Stimulated activated CD4-positive, alpha-beta T cell treated with anti-CD3 and anti-CD28 coated beads, Interleukin-4, amount 100 ng/mL, for 4 hours (primary cell): ENCODE measurements at places on chromosomes 11 and 22.
A peak's percentile ranks its signal among the peaks of the same experiment; 100 is the strongest.

DNA sequence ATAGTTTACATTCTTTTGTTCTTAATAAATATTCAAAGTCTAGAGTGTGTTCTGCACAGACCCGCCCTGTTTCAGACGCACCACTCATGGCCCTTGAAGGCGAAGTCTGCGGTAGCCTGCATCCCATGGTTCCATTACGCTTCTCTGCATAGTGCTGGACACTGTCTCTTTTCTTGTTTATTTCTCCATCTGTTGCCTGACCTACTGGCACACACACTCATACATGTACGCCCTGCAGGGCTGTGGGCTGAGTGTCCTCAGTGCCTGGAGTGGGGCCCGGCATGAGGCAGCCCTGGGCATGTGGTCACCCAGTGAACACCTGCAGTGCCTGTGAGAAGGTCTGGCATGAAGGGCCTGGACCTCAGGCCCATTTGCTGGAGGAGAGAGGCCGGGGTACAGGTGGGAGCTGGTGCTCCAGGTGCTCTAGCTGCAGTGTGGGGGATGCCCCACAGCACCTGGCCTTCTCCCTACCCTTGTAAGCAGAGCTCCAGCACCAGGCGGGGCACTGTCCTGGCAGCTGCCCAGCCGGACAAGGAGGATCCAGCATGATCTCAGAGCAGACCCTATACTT is 404.1 kb downstream of the TBC1D22A start:
- no peak for DNase-seq

DNA sequence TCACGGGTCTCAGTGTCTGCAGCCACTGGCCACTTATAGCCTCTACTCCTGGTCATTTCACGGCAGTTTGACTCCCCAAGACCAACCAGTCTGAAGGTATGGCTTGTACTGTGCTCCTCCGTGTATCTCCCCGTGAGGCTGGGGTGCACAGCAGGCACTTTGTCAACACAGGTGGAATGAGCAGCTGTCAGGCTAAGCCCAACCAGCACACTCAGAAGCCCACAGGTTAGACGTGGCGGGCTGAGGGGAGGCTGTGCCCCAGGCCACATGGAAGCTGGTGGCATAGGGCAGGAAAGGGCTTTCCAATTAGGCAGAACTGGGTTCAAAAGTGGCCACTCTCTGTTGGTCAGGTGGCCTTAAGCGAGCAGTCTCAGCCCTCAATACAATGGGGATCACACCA is 7.0 kb downstream of the TP53I11 start:
- no peak for DNase-seq

DNA sequence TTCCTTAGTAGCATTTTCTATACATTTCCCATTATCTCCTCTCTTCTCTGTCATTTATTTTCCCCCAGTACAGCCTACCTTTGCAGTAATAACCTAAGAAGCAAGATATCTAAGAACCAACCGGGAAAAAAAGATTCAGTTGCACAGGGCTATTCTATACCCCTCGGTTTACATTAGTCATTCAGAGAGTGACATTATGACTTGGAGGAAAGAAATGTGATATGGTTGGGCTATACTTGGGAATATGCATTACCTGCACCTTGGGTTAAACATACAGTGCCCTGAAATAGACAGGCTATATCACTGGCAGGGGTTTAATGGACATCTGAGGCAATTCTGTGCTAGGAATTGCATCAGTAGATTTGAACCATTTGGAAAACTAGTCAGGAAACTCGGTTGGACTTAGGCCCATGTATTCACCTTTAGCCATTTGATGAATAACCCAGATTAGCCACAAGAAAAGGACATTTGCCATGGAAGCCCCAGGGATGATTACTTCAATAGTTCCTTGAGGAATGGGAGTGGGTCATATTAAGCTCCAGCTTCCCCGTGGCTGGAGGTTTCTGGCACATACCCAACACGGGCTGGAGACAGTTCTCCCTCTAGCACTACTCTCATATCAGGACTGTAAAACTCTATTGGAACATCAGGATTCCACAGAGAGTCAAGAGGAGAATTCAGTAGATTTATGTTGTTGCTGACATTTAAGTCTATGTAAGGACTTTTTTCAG is 973.2 kb downstream of the NTM start:
- DNase-seq = no peak

GRCh38 chr11:62193952-62194351 is 3.9 kb downstream of the SCGB1D1 start:
- DNase-seq = no peak

- no peak for DNase-seq
Measured at GRCh38 chr11:1682225-1682905, 14.6 kb upstream of the KRTAP5-6 start.

- DNase-seq = no peak
Measured at GRCh38 chr11:39817241-39817640, 1642.2 kb downstream of the LRRC4C start.

DNA sequence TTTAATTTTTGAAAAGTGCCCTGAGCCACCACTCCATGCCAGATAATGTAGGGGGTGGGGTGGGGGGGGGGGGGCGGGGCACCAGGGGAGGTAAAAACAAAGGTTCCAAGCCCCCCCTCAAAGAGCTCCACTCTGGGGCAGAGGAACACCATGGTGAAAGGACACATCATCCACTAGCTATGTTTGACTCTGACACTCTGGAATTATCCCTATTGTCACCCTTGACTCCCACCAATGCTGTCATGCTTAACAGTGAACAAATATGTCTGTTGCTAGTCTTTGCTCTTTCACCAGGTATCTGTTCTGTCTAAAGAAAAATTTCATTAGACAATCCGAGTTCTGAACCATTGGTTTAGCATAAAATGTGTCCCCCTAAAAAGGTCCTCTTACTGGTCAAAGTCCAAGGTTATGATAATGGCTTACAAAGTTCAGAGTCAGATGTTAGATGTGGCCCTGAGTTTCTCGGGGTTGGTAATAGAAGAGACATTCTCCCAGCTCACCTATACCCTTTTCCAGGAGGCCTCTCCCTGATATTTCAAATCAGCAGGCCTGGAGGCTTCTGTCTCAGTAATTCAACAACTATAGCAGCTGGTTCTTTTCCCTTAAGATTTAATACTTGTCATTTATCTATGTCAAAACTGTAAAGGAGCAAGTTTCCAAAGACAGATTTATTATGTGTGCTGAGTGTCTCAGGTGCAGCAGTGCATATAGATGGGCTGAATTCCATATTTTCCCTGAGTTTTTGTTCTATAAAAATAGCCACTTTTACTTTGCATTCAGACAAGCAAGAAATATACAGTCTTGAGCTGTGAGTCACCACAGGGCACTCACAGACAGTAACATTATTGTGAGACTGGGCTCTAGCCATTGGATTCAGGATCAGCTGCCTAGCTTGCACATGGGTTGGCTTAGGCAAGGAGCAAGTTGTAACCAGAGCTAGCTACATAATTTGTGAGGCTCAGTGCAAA is 174.1 kb downstream of the CSNK2A3 start:
- DNase-seq = no peak

GRCh38 chr22:36213586-36213985 is 12.0 kb upstream of the APOL4 start:
- DNase-seq = no peak

DNA sequence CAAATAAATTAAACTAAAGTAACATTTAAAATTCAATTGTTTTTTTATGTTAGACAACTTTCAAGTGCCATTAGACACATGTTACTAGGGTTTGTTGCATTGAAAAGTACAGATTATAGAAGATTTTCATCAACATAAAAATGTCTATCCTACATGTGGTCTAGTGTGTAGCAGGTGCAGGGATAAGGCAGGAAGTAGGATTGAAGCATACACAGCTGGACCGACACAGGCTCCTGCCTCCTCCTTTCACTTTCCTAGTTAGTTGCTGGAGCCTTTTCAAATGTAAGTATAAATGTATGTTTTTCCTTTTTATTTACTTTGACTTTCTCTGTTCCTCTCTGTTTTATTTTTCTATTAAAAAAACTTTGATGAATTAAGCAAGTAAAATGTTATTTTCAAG is 246.9 kb upstream of the LUZP2 start:
- no peak for DNase-seq

DNA sequence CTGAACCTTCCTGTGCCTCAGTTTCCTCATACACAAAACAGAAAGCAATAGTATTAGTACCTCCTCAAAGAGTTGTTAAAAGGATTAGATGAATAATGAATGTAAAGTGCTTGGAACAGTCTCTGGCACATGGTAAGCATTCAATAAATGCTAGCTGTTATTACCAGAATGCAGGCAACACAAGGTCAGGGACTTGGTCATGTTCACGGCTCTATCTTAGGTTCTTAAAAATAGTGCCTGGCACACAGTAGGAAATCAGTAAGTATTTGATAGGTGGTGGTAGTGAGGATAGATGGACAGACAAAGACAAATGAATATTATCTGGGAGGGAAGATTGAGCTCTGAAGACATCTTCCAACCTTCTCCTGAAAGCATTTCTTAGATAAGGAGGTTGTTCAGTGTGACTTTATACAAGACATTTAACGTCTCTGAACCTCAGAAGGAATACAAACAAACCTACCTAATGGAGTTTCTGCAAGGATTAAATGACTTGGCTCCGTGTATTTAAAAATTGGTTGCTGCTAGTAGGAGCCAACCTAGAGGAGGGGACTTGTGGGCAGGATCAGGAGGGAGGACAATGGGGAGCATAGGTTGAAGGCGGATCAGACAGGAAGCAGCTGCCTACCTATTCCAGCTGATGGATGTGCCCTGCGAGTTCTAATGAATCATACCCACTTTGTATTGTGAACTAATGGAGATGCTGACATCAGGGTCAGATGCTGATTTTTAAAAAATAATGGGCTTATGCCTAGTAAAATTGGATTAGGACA is 94.1 kb downstream of the DBX1 start:
- DNase-seq = no peak

GRCh38 chr22:32206774-32207758 is 2.2 kb upstream of the RFPL2 start:
- peak; percentile 36 for DNase-seq

DNA sequence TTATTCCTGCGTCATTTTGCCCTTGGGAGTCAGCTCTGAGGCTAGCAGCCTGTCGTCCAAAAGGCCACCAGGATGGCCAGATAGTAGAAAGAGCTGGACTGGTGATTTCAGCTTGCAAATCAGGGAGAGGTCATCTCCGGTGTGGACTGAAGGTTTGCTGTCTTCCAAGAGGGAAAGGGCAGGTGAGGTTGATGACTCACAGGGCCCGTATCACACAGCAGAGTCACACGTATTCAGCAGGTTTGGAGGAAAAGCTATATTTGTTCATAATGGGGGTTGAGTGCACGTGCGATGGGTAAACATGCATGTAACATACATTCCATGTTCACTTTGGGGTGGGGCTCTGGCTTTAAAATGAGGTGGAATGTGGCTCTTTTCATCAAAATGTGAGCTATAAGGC is 25.6 kb downstream of the MRPL21 start:
- no peak for DNase-seq

DNA sequence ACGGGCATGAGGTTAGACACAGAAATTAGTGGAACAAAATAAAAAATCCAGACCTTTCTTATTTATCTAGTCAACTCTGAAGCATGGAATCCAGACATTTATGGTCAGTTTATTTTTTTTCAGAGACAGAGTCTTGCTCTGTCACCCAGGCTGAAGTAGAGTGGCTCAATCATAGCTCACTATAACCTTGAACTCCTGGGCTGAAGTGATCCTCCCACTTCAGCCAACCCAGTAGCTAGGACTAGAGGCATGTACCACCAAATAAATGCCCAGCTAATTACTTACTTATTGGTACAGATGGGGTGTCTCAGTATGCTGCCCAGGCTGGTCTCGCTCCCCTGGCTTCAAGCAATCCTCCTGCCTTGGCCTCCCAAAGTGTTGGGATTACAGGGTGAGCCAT is 8.7 kb downstream of the NPAT start:
- DNase-seq = no peak

DNA sequence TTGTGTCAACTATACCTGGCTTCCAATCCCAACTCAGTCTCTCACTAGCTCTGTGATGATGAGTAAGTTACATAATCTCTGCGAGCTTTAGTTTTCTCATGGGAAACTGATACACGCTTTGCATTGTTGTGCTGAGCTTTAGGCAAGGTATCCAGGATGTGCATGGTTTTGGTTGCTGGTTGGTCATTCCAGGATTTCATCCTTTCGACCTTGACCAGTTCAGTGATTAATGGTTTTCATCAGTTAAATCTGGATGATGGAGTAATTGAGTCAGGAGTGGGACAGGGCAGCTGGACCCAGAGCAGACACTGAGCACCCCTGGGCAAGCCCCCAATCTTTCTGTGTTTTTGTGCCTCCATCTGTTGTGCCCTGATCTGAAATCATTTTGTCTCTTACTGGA is 417.3 kb upstream of the CADM1 start:
- no peak for DNase-seq

GRCh38 chr11:116537709-116538108 is 235.1 kb downstream of the BUD13 start:
- DNase-seq = no peak

- no peak for DNase-seq
Measured at GRCh38 chr11:1717745-1718144, 20.8 kb downstream of the KRTAP5-6 start.

DNA sequence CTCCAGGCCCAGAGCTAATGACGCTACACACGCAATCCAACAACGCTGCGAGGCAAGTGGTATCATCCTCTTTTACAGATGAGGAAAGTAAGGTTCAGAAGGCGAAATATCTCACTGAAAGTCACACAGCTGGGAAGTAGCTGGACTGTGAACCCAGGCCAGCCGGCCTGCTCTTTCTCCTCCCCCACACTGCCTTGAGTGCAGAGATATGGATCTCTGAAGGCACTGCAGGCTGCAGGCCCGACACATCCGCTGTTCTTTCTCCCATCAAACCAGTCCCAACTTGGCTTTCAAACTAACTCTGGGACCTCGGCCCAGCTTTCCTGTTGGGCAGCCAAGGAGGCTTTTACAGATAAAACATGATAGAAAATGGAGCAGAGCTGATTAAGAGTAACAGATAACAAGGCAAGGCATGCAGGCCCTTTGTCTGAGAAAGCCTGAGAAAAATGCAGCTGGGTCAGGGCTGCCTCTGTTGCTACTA is 64.0 kb upstream of the PTPRJ start:
- DNase-seq = no peak

DNA sequence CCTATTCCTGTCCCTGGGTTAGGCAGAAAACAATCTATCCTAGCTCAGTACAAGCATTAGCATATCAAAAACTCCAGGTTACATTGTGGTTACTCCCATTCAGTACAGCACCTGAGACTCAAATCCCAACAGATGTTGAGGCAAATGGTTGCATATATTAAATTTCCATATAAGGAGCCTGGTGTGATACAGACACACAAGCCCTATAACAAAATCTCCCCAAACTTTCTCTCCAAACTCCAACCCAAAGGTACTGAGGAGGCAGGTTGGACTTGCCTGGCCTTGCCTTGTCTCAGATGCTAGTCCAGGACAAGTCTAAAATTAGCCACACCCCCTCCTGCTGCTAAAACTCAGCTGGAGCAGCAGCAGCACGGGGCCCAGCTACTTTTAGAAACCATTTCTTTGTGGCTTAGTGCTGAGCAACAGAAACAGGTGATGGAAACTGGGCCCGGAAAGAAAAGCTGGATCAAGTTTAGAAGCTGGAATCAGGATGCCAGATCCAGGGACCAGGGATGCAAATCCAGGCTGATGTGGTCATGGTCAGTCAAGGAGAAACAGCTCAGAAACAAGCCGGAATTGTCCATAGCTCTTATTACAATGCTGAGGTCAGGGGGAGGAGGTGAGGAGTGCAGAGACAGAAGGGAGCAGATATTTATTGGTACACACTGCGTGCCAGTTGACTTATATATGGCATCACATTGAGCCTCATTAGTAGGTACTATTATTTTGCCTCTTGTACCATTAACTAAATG is 73.7 kb upstream of the AMOTL1 start:
- DNase-seq = no peak

GRCh38 chr11:70247042-70247709 is 23.3 kb upstream of the PPFIA1 start:
- DNase-seq = no peak

- no peak for DNase-seq
Measured at GRCh38 chr22:41380993-41381328, 781 bp upstream of the TEF start.
